Neural crest cell (in vitro differentiated cells): ENCODE measurements at places on chromosomes 6 and 20. TPM values are rescaled to one million over a fixed set of nuclear protein-coding genes. Genes with fewer than 3 reads are reported as not detected.
A peak's percentile ranks its signal among the peaks of the same experiment; 100 is the strongest.

DNA sequence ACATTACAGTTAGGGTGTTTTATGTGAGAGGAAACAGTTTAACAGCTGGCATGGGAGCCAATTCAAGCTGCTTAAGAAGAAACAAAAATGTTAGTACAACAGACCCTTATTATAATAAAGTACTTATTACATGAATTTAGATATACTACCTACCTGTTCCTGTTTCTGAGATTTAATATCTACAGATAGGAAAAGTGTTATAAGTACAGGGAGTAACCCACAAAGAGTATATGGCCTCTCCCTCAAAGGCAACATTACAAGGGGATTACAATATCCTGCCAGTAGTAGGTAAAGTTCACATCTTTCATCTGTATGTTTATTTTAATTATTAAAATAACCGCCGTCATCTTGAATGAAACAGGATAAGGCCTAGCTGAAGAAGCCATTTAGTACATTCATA is 1.8 kb upstream of the ME1 start:
- peak overlapping the region; percentile 85 for H3K4me3 ChIP-seq
- DNase-seq: no peak
- no peak overlapping the region for H3K27ac ChIP-seq

DNA sequence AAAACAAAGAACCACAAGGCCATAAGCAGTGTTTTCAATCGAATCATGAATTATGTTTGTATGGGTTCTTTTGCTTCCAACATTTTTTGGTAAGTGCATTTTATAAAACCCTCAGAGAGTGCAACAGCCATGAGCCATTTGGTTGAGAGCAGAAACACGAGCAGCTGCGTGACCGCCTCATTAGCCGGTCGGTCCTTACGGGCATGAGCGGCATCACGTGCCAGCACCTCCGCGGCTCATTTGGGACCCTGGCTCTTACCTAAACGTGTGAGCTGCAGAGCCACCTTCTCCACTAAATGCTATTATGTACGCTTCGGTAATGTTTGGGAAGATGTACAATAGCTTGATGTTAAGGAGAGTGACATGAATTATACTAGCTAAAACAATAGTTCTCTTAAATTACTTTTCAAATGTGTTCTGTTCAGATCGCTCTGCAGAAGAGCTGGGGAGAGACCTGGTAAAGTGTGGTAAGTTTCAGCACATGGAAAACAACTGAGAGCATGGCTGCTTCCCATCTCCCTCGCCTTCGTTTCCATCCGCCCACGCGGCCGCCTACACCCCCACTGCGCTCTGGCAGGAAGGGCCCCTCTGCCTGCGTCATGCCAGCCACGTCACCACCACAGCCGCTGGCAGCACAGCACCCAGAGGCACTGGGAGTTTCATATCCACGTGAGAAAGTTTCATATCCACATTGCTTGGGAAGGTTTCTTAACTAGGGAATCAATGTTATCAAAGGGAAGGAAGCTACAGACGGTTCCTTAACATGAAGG is 23.7 kb upstream of the PDE10A start:
- no peaks in the 10 kb centered on the region for H3K4me1 ChIP-seq
- no peak for DNase-seq
- no peak overlapping the region for H3K27ac ChIP-seq
- no peaks in the 10 kb centered on the region for H3K36me3 ChIP-seq

DLL1 gene
- 53.9 and 59.8 TPM in 2 replicates for total RNA-seq

- H3K36me3 ChIP-seq: no peaks in the 10 kb centered on the region
- no peak overlapping the region for H3K4me3 ChIP-seq
- H3K27ac ChIP-seq: no peak overlapping the region
- no peaks in the 10 kb centered on the region for H3K4me1 ChIP-seq
These were observed 455.1 kb downstream of the ADGRB3 start for GRCh38 chr6:69090132-69090531.

CGAS gene
- total RNA-seq: 0.63 and 1.3 TPM in 2 replicates

RFX6 gene
- total RNA-seq: not detected in 2 replicates

- no peak for DNase-seq
- peaks cover 5% of the 10 kb centered on the region for H3K36me3 ChIP-seq
- H3K27ac ChIP-seq: no peak overlapping the region
- peaks cover 69% of the 10 kb centered on the region for H3K4me1 ChIP-seq
These were observed 40.2 kb downstream of the SASH1 start for GRCh38 chr6:148382861-148383260.

DNA sequence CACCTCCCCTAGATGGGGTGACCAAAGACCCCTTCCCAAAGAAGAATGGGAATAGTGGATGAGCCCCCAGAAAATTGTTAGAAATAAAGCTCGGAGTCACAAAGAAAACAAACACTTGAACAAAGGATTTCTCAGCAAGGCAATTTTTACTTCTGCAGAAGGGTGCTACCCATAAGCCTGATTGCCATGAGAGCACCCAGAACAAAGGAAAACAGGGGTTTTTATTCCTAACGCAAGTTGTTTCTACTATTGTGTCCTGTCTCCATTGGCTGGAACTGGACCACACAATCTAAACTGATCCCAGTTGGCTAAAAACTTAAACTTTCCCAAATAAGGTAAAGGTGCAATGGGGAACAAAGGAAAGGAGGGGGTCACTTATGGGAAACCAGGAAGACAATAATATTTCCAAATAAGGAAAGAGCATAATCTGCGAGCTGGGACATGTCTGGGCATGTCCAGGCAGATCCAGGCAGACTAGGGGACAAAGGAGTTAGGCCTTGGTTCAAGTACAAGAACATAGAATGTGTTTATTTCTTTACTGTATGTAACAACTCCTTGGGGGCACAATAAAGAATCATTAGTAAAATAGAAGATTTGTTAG is 20.0 kb downstream of the HLA-B start:
- H3K27me3 ChIP-seq: peaks cover 27% of the 10 kb centered on the region
- no peaks in the 10 kb centered on the region for H3K4me1 ChIP-seq
- no peak for DNase-seq
- H3K4me3 ChIP-seq: no peak overlapping the region

DNA sequence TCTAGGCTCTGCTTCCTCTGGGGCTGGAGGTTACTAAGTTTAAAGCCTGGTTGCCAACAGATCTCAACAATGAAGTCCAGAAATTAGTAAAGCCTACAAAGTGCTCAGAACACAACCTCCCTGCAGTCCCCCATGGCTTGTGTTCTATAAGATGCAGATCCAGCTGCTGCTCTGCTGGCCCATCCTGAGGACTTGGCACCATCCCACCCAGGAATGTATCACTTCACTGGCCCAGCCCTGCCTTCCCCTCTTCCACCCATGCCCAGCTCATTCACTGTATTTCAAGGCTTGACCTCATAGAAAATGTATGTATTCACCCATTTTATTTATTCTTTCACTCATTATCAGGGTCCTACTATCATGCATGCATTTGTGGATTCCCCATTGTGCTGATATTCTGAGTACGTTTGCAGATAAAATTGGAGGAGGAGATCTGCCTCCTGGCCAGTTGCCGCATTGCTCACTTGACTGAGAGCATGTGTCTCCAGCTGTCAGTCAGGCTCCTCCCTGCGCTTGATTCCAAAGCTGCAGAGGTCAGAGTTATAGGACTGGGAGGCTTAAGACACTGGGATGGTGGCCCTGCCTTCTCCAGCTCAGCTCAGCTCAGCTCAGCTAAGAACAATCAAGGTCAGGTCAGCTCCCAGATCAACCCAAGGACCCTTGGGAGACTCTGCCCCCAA is 104.8 kb downstream of the MAFB start:
- H3K27ac ChIP-seq: no peak overlapping the region
- no peak overlapping the region for H3K4me3 ChIP-seq
- H3K27me3 ChIP-seq: peaks cover 22% of the 10 kb centered on the region
- no peaks in the 10 kb centered on the region for H3K36me3 ChIP-seq
- H3K4me1 ChIP-seq: no peaks in the 10 kb centered on the region
